ENCODE measurements at places on chromosomes 3 and 15. TPM values are rescaled to one million over a fixed set of nuclear protein-coding genes. Genes with fewer than 3 reads are reported as not detected.

GRCh38 chr15:91140601-91141000, 40.5 kb downstream of the SV2B start:
- H3K27me3 ChIP-seq = peaks cover 73% of the 10 kb centered on the region
- no peaks in the 10 kb centered on the region for H3K4me1 ChIP-seq
- H3K36me3 ChIP-seq = no peaks in the 10 kb centered on the region
- no peak overlapping the region for H3K4me3 ChIP-seq
- DNase-seq = no peak
- H3K27ac ChIP-seq = no peak overlapping the region

- H3K4me1 ChIP-seq = no peaks in the 10 kb centered on the region
- H3K27me3 ChIP-seq = peaks cover 45% of the 10 kb centered on the region
- DNase-seq = peak; percentile 64
- H3K4me3 ChIP-seq = peak overlapping the region; percentile 71
These were observed 39.7 kb upstream of the VEPH1 start for GRCh38 chr3:157542711-157543500.

The KNG1 gene
- total RNA-seq = not detected

The PYDC2 gene
- not detected for total RNA-seq
